ENCODE measurements at places on chromosomes 16 and 17. TPM values are rescaled to one million over a fixed set of nuclear protein-coding genes. Genes with fewer than 3 reads are reported as not detected.

- no peak for DNase-seq
These were observed at the start of gene RNF112 for GRCh38 chr17:19410875-19411620. Gene RNF112 (plus strand): TSS chr17:19411232. CDS start chr17:19411409, 177 bp downstream.

PARD6A gene
- 11.3 TPM for total RNA-seq

DNA sequence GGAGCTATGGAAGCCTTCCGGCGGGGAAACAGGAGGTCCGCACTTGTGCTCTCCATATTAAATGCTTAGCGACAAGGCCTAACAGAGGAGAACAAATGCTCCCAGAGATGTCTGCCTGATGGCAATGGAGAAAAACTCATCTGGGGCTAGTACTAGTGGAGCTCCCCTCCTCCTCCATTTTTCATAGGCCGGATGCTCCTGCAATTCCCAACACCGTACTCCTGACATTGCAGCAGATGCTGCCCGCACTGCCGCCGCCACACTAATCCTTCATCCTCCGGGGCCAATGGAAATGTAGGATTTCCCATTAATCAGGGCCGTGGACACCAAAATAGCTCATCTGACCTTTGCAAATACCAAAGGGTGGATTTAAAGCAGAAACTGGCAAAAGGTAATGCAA is 27.5 kb downstream of the TOM1L2 start:
- no peak for DNase-seq

DNA sequence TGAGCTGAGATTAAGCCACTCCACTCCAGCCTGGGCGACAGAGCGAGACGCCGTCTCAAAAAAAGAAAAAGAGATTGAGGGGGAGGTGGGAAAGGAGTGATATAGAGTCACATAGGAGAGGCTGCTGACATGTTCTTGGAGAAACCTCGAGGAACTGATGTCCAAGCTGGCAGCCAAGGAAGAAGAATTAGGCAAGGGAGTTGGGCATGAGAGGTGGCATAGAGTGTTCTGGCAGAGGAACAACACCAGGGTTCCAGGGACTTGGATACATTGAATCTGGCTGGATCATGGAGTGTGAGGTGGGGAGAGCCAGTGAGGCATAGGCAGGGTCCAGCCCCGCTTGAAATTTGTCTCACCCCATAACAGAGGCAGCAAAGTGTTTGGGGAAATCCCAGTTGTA is 10.7 kb downstream of the CDH3 start:
- no peak for DNase-seq

DNA sequence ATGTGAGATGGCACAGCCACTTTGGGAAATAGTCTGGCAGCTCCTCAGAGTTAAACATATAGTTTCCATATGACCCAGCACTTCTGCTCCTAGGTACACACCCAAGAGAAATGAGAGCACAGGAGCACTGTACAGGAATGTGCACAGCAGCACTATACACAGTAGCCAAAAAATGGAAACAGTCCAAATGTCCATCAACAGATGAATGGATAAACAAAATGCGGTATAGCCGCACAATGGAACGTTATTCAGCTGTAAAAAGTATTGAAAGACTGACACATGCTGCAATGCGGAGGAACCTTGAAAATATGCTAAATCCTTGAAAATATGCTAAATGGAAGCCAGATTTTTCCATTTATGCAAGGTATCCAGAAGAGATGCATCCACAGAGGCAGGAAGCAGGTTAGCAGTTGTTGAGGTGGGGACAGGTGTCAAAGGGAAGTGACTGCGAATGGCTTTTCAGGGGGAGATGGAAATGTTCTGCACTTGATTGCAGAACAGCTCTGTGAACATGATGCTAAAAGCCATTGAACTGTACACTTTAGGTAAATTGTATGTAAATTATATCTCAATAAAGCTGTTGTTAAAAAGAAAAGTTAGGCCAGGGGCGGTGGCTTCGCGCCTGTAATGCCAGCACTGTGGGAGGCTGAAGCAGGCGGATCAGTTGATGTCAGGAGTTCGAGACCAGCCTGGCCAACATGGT is 80.7 kb downstream of the MPRIP start:
- DNase-seq = no peak

WFDC1 gene
- 4.6 TPM for total RNA-seq

- DNase-seq = no peak
These were observed 163.4 kb upstream of the CIBAR2 start for GRCh38 chr16:85275533-85276249.

All from esophagus muscularis mucosa (tissue), 4 donors.